ENCODE measurements at places on chromosomes 16 and 17. TPM values are rescaled to one million over a fixed set of nuclear protein-coding genes. Genes with fewer than 3 reads are reported as not detected.

ZNF287 gene
- 8.1 TPM for total RNA-seq

NAGLU gene
- total RNA-seq, result 33.1 TPM

AOC2 gene
- total RNA-seq, result 3.6 TPM

ENPP7 gene
- total RNA-seq, result 0.18 TPM

GGA3 gene
- total RNA-seq, result 61.4 TPM

PRM1 gene
- total RNA-seq, result not detected

KRTAP3-2 gene
- total RNA-seq, result not detected

DNAH9 gene
- 1.7 TPM for total RNA-seq

SCPEP1 gene
- total RNA-seq, result 79.6 TPM

SMIM5 gene
- 9.5 TPM for total RNA-seq

RGS11 gene
- 4.5 TPM for total RNA-seq

CDRT4 gene
- 25.4 TPM for total RNA-seq

WNT3 gene
- 1.0 TPM for total RNA-seq

SLC16A5 gene
- 77.7 TPM for total RNA-seq

PRDM7 gene
- total RNA-seq, result not detected

NPEPPS gene
- 152 TPM for total RNA-seq

KRT15 gene
- 147 TPM for total RNA-seq

ITGB3 gene
- 13.2 TPM for total RNA-seq

NFATC2IP gene
- total RNA-seq, result 43.2 TPM

TPSAB1 gene
- total RNA-seq, result 38.0 TPM

HEXD gene
- total RNA-seq, result 44.5 TPM

SPECC1 gene
- 26.2 TPM for total RNA-seq

CLEC19A gene
- total RNA-seq, result not detected

SCIMP gene
- 2.9 TPM for total RNA-seq

GGNBP2 gene
- 109 TPM for total RNA-seq

SYT17 gene
- total RNA-seq, result 24.4 TPM

CETP gene
- total RNA-seq, result 0.42 TPM

AGRP gene
- not detected for total RNA-seq

XYLT1 gene
- total RNA-seq, result 17.0 TPM

Measured in ureter (tissue), 1 donor.